ENCODE measurements at places on chromosomes 5 and 9.

DNA sequence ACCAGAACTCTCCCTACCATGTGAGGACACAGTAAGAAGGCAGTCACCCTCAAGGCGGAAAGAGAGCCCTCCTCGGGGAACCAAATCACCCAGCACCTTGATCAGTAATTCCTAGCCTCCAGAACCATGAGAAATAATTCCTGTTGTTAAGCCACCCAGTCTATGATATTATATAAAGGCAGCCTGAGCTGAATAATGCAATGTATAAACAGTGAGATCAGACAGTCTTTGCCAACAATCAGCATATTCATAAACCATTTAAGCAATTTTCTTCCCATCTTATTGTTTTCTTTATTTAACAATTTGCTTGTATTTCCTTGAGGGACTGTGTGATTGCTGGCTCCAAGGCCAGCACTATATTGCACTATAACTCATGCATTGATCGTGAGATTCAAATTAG, 144.4 kb upstream of the DAPK1 start:
- DNase-seq, result no peak

GRCh38 chr9:134179918-134180785, 15.8 kb upstream of the RNU6ATAC start:
- no peak for DNase-seq

- DNase-seq, result no peak
Observed at GRCh38 chr5:122880170-122880689, 34.8 kb downstream of the SNX24 start.

DNA sequence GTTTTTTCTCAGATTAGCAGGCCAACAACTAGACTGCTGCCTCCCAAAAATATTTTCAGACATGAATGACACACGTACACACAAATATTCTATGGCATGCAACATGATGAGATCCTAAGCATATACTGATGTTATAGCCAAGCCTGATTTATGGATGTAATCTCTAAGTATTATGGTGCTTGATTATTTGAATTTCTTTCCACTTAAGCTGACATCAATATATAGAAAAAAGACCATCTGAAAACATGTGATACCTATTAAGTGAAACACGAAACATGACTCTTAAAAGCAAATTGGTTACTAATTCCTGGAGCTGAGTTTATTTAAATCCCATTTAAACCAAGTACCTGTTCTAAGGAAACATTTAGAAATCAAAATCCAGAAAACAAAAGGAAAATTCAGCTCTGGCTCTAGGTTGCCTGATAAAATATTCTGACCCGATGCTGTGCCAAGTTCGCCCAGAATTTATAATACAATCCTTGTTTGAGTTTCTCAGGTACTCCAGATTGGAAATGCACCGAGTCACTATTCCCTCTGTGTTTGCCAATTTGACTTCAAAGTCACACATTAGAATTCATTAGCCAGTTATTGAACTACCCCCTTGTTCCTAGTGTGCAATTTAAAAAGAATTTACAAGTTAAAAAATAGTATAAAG, 548.6 kb downstream of the CSNK1G3 start:
- no peak for DNase-seq

DNA sequence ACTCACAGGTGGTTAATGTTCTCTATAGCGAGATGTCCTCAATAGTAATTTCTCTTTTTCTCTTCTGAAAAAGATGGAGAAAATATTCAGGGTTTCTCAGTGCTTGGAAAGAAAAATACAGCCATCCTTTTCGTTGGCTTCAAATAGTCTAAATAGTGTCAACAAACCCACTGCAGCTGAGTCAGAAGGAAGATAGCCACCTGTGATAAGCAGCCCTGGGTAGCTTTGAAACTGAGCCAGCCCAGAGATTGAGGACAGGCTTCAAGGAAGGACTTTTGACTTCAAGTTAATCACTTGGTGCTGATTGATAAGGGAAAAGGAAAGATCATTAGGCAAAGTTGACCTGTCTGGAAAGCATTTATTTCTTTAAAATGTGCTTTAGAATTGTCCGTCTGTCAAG, 78.7 kb upstream of the TYRP1 start:
- no peak for DNase-seq

- DNase-seq, result no peak
Observed at GRCh38 chr5:145104106-145104505, 731.0 kb downstream of the PRELID2 start.

GRCh38 chr9:99680191-99680590, 141.5 kb upstream of the NR4A3 start:
- DNase-seq, result no peak

GRCh38 chr9:70049672-70050271, 6.1 kb downstream of the MAMDC2 start:
- DNase-seq, result no peak

DNA sequence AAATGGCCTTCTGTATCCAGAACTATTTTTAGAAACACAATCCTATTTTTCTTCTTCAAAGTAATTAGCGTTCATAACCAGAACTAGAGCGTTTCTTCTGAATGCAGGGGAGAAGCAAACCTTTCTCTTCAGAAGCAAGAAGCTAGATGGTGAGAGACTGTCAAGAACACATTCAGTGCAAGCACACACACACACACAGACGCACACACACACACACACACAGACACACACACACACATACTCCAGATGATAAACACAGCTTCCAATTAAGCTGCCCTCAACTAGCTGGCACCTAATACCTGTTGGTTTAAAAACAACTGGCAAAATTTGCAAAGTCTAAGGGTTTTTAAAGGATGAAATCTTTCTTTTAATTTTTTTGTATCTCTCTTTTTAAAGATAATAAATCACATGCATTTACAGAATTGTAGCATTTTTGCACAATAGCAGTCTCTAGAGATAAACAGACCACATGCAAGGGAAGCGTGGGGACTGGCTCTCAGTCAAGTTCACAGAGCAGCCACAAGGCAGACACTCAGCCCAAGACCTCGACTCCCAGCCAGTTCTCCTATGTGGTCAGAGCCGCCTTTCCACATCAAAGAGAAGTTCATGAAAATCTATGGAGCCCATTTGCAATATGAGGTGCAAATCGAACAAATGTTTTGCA, 138.5 kb downstream of the TTLL11 start:
- DNase-seq, result no peak

- no peak for DNase-seq
Observed at GRCh38 chr5:173633304-173633703, 16.9 kb upstream of the BOD1 start.

DNA sequence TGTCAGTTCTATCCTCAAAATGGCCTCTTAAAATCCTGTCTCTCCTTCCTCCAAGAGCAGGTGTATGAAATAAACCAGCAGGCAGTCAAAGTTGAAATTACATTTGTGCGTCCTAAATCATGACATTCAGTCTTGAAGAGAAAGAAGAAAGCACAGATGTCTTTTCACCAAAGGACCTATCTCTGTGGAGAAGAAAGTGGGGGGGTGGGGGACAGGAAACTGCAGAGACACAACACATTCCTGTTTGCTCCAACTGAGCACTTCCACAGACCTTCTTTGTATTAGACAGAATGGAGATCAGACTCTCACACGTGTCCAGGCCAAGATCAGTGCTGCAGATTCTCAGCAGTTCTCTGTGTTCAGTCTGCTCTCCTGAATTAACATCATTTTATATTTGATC, 471.9 kb upstream of the RGMB start:
- DNase-seq, result no peak

- no peak for DNase-seq
Observed at GRCh38 chr9:116656501-116656971, 30.6 kb upstream of the TRIM32 start.

GRCh38 chr5:91020065-91020800, 362.9 kb downstream of the ARRDC3 start:
- DNase-seq, result no peak

GRCh38 chr9:137136261-137136880, 2.6 kb upstream of the GRIN1 start:
- DNase-seq, result no peak

- no peak for DNase-seq
Observed at GRCh38 chr5:18563853-18564252, 929.6 kb downstream of the TAF11L14 start.

DNA sequence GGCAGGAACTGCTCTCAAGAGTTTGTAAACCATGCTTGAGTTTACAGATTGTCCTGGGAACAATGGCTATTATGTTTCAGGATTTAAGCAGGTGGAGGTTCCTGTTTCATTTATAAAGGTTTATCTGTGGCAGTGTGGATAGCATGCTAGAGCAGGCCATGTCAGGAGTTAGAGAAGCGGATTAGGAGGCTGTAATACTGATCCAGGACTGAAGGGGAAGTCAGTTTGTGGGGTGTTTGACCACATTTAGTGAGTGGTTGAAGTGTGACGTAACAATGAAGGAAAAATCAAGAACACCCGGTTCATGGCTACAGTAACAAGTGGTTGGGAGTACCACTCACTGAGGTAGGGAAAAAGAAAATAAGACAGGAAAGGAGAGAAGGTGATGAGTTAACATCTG, 299.0 kb downstream of the TLR4 start:
- DNase-seq, result no peak

DNA sequence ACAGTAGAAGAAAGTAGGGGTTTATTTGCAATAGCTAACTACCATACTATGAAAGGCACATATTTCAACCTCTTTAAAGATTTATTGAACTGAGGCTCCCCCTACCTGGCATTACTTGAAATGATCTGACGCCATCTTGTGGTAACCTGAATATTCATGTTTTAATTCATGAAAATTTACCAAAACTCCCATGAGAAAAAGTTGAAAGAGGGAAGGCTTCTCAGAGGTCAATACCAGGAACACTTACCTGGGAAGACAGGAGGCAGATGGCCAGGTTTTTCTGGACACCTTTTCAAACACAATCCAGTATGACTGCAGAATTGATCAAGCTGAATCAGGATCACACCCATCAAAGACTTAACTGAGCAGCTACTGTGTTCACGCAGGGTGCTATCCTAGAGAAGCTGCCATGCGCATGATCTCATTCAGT, 9.4 kb downstream of the PRELID2 start:
- no peak for DNase-seq
